ENCODE measurements at places on chromosomes 16 and 17. TPM values are rescaled to one million over a fixed set of nuclear protein-coding genes. Genes with fewer than 3 reads are reported as not detected.

GRCh38 chr17:65557349-65558310, 3.8 kb downstream of the AXIN2 start:
- no peak for ATAC-seq

DNA sequence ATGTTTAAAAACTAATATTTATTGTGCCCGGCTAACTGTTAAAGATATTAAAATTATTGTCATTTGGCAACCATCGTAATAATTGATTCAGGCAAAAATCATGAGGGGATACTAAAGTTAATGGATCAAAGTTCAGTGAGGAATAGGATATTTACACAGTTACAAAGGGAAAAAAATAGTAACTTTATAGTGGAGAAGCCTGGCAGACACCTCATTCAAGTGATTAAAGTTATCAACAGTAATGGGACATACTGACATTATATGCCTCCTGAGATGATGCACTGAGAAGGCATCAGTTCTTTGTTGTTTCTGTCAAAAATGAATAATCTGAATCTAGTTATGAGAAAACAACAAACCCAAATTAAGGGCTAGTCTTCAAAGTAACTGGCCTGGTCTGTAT, 77.1 kb downstream of the NLK start:
- ATAC-seq = no peak

GRCh38 chr17:43574348-43574747, 28.2 kb upstream of the ETV4 start:
- ATAC-seq = no peak

GRCh38 chr17:81428516-81428915, 33.3 kb downstream of the BAHCC1 start:
- no peak for ATAC-seq

DNA sequence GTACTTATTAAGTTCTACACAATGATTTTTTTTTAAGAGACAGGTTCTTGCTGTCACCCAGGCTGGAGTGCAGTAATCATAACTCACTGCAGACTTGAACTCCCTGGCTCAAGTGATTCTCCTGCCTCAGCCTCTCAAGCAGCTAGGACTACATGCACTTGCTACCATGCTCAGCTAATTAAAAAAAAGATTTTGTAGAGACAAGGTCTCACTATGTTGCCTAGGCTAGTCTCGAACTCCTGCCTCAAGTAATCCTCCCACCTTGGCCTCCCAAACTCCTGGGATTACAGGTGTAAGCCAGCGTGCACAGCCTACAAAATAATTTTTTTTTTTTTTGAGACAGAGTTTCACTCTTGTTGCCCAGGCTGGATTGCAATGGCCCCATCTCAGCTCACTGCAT, 22.2 kb downstream of the USP32 start:
- no peak for ATAC-seq

GRCh38 chr16:83973077-83973476, 5.0 kb downstream of the NECAB2 start:
- ATAC-seq = no peak

- no peak for ATAC-seq
These were observed 18.7 kb upstream of the ADGRG1 start for GRCh38 chr16:57609541-57610401.

GRCh38 chr17:81440511-81441244, 45.4 kb downstream of the BAHCC1 start:
- no peak for ATAC-seq

DNA sequence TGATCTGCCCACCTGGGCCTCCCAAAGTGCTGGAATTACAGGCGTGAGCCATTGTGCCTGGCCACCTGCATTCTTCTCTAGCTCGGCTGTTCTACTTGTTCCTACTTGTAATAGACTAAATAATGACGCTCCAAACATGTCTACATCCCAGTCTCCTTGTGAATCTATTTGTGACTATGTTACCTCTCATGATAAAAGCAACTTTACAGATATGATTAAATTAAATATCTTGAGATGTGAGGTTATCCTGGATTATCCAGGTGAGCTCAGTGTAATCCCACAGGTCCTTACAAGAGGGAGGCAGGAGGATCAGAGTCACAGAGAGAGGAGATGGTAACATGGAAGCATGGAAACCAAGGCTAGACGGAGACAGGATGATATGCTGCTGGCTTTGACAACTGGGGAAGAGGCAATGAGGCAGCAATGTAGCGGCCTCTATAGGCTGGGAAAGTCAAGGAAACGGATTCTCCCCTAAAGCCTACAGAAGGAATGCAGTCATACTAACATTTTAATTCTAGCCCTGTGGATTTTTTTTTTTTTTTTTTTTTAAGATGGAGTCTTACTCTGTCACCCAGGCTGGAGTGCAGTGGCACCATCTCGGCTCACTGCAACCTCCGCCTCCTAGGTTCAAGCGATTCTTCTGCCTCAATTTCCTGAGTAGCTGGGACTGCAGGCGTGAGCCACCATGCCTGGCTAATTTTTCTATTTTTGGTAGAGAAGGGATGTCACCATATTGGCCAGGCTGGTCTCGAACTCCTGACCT, 5.0 kb upstream of the LASP1 start:
- no peak for ATAC-seq

GRCh38 chr17:36812762-36813161, 124.5 kb upstream of the LHX1 start:
- no peak for ATAC-seq

- ATAC-seq = no peak
These were observed 17.0 kb downstream of the FOXN1 start for GRCh38 chr17:28523186-28523585.

DNA sequence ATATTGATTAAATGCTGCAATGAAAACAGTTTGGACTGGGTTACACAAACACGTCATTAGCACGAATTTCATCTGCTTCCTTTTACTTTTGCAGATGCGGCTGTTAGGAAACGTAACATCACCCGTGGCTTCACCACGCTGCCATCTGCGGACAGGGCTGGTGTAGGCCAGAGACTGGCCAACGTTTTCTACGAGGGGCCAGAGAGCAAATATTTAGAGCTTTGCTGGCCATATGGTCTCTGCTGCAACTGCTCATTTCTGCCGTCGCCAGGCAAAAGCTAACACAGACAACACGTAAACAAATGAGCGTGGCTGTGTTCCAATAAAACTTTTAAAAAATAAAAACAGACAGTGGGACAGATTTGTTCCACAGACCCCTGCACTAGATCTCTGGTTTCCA, 96.6 kb downstream of the ENGASE start:
- no peak for ATAC-seq

- no peak for ATAC-seq
These were observed 597.7 kb downstream of the TOX3 start for GRCh38 chr16:51949282-51949681.

DNA sequence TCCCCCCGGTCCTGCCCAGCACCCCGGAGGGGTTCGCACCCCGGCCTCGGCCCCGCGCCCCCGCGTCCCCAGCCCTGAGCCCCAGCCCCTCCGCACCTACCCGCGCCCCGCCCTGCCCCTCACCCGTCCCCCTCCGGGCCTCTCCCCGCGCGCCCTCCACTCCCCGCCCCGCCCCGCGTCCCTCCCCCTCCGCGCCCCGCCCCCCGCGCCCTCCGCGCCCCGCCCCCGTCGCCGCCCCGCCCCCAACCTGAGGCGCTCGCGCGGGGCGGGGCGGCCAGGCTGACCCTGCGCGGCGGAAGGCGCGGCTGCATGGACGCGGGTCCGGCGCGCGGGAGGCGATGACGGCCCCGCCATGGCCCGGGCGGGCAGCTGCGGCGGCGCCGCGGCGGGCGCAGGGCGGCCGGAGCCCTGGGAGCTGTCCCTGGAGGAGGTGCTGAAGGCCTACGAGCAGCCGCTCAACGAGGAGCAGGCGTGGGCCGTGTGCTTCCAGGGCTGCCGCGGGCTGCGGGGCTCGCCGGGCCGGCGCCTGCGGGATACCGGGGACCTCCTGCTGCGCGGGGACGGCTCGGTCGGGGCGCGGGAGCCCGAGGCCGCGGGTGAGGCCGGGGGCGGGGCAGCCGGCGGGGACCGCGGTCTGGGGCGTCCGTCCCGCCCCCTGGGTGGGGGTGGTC, at the start of gene SPIRE2:
SPIRE2 (plus strand) TSS at position 277 of the 671 bp plus-strand sequence; CDS start at position 353, 76 bp downstream.
- ATAC-seq = peak; percentile 93

DNA sequence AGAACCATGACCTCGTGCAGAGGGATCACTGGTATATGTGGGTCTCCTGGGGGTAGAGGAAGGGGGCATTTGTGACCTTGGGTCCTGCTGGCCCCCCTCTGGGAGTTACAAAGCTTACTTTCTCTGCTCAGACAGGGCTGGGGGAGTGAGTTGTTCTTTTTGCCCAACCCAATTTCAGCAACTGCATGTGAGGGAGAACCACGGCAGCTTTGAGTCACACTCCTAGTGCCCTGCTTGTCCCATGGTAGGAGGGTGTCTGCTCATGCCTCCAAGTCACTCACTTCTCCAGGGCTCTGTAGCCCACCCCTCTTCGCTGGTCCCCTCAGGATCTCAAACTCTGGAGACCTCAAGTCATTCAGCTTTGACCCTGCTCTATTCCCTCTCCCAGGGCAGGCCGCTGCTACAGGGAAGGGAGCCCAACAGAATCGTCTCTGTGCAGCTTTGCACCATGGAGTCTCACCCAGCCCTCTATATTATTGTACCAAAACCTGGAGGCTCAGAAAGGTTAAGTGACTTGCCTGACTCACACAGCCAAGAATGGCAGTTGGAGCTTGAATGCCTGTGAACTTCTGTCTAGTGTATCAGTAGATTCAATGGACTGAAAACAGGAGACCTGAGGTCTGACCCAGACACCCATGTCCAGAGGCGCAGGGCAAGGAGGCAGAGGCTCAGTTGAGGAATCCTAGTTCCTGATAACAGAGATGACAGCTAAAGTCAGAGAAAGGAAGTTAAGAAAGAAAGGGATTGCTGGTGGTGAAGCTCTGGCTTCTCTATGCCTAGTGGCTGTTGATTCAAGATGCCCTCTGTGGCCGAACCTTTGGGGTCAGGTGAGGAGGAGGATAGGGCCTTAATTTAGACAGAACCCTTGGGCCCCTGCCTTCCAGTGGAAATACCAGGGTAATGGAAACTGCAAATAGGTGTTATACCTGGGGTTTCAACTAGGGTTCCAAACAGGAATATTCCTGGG, 14.6 kb upstream of the ETV4 start:
- ATAC-seq = no peak

DNA sequence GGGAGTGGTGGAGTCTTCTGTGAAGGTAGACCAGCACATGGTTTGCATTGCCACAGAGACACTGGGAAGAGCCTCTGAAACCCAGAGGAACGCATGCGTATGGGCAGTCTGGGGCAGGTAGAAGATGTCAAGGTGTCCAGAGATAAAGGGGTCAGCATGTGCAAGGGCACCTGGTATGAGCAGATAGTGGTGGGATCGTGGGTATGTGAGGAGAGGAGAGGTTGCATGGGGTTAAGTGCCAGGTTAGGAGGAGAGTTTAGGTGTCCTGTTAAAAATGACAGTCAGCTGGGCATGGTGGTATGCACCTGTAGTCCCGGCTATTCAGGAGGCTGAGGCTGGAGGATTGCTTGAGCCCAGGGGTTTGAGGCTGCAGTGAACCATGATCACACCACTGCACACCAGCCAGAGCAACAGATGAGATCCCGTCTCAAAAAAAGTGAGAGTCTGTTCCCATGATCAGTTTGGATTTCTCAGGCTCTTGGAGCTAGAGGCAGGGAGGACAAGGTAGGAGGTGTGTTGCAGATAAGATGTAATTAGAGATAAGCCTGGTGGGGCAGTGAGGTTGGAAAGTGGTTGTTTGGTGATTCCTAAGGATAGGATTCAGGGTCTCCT, 3.0 kb downstream of the PYCARD start:
- ATAC-seq = no peak

RCVRN gene
- total RNA-seq = 0.32 TPM

ITGA2B gene
- total RNA-seq = not detected

DBNDD1 gene
- 4.1 TPM for total RNA-seq

CBX2 gene
- 2.4 TPM for total RNA-seq

GNG13 gene
- not detected for total RNA-seq
